ENCODE measurements at places on chromosomes 3 and 15.
A peak's percentile ranks its signal among the peaks of the same experiment; 100 is the strongest.

- DNase-seq: no peak
These were observed 27.9 kb upstream of the IL1RAP start for GRCh38 chr3:190485830-190486532.

DNA sequence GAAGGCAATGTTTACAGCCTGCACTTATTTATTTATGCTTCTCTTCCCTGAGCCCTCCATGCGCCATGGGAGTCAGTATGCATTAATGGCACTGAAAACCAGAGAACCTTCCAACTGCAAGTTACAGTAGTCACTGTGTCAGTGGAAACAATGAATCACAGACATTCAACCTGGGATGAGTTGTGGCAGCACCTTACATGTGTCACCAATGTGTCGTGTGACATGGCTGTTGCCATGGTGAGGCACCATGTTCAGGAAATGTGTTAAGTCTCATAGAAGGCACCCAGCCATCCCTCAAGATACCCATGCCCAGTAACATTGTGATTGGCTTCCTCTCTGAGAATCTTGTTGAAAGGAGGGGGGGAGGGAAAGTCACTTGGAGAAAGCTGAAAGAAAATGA lies 105.0 kb downstream of the FOXP1 start:
- peak; percentile 32 for DNase-seq

DNA sequence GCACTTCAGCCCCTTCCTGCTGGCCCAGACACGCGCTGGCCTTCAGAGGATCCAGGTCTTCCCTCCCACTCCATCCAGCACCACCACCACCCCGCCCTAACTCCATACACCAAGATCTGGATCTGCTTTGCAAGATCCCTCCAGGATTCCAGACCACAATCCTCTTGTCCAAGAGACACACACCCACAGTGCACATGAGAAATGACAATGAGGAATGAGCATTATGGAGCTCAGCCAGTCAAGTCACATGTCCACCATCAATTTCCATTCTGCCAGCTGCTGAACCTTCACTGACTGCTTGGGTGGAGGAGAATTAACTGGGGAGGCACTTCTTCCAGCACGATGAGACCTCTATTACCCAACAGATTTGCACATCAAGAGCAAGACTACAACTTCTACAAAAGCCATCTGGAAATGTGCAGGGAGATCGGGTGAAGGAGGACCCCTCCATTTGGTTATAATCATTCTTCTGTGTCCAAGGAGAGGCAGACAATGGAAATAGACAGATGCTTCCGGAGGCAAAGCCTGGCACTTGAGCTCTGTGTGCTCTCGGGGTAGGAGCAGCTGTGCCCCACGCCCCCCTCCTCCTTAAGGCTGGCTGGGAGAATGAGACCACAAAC lies 12.3 kb upstream of the SPATA12 start:
- no peak for DNase-seq

GRCh38 chr3:197103766-197104165 lies 74.1 kb upstream of the MELTF start:
- DNase-seq: no peak

DNA sequence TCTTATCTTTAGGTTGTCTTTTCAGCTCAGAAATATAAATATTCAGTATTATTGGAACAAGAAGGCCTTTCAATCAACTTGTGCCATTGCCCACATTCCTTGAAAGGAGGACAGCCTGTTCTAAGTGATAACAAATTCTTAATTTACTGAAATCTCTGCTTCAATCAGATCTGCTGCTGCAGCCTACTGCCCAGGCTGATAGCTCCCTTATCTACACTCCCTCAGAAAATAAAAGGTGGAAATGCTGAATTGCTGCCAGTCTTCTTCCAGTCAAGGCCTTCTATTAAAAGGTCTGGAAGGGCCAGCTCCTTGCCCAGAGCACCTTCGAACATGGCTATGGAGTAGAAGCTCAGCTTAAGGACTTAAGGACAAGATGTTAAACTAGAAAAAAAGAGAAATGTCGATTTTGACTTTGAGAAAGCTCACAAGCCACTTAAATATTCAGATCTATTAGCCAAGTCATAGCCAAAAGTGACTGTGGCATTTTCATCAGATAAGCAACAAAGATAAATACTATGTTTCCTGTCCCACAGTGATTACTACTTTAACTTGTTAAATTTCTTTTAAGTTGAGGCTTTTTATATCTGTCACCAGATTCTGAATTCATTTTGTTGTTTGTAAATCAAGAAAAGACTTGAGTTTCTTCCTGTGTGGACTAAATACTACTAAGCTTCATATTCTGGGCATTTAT lies 480.5 kb upstream of the CBLB start:
- no peak for DNase-seq

GRCh38 chr15:52118969-52119749 lies 6.6 kb upstream of the BCL2L10 start:
- DNase-seq: no peak

DNA sequence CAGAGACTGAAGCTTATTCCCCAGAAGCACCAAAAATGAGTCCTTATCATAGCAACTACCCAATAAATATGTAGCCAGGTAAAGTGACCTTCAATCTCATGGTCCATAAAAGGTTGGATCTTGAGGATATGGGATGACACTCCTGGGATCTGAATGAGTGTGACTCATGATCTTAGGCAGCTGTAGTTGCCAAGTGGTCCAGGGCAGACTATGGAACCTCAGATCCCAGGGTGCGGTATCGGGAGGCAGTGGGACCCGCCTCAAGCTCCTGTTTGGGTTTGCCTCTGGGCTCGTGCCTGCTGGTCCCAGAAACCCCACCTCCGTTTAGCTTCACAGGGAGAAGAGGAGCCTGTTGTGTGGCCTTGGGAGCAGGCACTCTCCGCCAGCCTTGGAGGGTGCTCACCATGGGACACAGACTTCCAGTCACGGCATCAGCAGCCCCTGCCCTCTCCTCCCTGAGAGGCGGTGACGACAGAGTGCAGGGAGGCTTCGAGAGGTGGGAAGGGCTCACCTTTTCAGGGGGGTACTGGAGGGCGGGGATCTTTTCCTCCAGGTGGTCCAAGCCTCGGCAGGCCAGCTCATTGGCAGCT lies 8.1 kb downstream of the PLIN1 start:
- DNase-seq: no peak

- DNase-seq: no peak
These were observed 120.6 kb upstream of the SPATA12 start for GRCh38 chr3:56939834-56940233.

Data from T-helper 1 cell (primary cell).